Activated CD4-positive, alpha-beta T cell treated with anti-CD3 and anti-CD28 coated beads, Interleukin-2, amount 50 U/mL, for 24 hours (primary cell): ENCODE measurements at places on chromosomes 2 and 18.

DNA sequence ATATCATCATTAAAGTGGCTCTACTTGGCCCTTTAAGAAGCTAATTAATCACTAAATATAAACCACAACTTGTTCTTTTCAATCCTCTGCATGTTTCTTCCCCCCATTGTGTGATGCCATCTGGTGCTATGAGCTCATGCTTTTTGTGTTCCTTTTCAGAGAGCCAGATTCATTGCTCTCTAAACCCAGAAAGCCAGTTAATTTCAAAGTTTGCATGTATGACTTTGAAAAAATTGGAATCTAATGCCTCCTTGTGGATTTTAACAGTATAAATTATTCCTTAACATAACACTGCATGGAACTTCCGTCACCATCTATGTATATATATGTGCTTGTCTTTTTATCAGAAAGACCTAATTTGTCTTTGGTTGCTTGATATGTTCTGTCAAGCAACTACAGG lies 31.1 kb downstream of the TMEM178A start:
- no peak for DNase-seq

DNA sequence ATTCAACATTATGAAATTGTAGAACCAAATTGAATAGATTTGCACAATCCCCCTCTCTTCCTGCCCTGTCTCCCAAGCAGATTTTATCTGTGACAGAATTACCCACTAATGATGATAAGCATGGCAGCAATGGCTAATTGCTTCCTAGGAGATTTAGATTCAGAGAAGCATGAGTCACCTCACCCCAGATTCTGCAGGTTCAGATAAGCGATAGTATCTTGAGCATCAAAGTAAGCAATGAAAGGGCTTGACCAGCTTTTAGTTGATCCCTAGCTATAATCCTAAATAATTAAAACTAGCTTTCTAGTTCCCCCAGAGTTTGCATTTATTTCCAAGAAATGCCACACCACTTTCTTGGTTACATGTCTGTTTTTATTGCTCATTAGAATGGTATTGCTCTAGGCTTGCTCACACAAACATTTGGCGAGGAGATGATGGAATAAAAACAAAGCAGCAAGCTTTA lies 204.3 kb downstream of the GULP1 start:
- no peak for DNase-seq

DNA sequence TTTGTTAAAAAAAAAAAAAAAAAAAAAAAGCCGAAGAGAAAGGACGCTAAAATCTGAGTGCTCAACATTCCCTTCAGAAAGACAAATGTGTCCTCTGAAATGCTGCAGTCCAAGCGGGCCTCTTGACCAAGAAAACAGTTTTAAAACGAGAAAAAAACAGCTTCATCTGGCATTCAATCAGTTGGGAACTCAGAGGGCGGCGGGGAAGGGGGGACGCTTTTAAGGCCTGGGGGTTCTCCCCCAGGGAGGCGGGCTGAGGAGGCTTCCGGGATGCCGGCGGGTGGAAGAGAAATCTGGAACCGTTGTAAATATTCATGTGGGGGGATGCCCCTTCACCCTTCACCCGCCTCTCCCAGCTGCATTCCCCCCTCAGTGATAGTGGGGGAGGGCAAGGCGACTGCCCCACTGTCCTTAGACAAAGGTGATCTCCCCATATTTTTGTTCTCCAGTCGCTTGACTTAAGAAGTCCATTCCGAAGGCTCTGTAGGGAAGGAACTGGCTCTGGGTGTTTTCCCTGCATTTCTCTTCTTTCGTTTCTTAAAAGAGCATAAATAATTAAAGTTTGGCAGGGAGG lies 3.3 kb upstream of the HOXD11 start:
- DNase-seq = no peak

GRCh38 chr2:5706717-5707455 lies 14.7 kb downstream of the SOX11 start:
- DNase-seq = no peak

- DNase-seq = no peak
Measured at GRCh38 chr2:42127425-42128424, 41.4 kb upstream of the EML4 start.
